ENCODE measurements at places on chromosomes 3 and 15.

DNA sequence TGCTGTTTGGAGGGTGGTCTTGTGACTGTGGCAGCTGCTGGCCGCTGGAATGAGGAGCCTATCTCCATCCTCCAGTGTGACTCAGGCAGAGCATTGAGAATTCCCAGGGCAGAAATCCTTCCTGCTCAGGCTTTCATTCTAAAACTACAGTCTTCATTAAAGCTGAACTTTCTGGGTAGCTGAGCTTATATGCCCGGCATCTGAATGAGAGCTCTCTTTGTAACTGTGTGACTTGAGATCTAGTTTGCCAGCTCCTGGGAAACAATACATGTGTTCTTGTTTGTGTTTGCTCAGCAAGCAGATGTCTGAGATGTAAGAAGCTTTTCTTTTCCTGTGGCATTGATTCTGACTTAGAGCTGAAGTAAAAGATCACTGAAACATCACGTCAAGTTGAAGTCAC, 22.4 kb downstream of the RLBP1 start:
- no peak for DNase-seq

DNA sequence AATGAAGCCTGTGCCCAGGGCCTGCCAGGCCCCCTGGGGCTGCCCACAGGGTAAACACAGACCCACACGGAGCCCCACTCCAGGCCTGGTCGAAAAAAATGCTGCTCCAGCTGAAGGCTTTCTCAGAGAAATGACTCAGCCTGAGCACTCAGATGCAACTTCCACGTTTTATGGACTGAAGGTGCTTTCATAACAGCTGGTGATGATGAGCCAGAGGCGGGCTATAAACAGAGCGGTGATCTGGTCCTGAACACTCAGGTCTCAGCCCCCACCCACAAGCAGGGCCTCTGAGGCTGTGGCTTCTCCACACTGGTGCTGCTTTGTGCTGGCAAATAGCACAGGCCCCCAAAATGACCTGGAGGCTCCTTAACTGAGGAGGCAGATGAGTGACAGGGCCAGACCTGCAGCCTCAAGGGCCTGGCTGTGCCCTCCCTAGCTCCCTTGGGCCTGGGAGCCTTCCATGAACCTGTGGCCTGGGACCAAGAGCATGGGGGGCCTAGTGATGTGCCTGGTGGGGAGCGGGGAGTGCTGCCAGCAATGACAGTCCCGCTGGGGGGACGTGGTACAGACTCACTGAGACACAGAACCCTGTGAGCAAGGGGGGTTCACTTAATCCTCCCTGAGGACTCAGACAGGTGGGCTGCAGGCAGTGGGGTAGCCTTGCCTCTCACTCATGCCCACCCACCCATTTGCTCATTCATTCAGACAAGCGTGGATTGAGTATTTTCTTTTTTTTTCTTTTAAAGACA, 23.0 kb upstream of the FURIN start:
- DNase-seq = no peak

- DNase-seq = no peak
Measured at GRCh38 chr15:60966316-60966715, 262.8 kb downstream of the RORA start.

- DNase-seq = peak; percentile 30
Measured at GRCh38 chr3:12719984-12720898, 38.8 kb downstream of the TMEM40 start.

- no peak for DNase-seq
Measured at GRCh38 chr3:29065211-29065785, 215.6 kb upstream of the RBMS3 start.

- DNase-seq = no peak
Measured at GRCh38 chr3:25834346-25834745, 44.5 kb downstream of the OXSM start.

DNA sequence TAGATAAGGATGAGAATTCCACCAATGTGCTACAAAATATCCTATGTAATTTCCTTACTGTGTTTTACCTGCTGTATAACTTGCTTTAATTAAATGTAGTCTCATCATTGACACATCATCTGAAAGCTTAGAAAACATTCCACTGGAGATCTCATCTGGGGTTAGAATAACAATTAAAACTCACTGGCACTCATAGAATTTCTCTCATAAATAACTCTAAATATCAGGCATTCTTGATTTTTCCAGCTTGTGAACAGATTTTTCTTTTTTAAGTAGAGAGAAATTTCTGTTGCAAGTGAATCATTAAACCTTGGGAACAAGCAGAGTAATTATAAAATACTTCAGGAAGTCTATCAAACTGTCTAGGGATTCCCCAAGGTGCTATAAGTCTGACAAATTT, 843.8 kb downstream of the NAALADL2 start:
- no peak for DNase-seq

DNA sequence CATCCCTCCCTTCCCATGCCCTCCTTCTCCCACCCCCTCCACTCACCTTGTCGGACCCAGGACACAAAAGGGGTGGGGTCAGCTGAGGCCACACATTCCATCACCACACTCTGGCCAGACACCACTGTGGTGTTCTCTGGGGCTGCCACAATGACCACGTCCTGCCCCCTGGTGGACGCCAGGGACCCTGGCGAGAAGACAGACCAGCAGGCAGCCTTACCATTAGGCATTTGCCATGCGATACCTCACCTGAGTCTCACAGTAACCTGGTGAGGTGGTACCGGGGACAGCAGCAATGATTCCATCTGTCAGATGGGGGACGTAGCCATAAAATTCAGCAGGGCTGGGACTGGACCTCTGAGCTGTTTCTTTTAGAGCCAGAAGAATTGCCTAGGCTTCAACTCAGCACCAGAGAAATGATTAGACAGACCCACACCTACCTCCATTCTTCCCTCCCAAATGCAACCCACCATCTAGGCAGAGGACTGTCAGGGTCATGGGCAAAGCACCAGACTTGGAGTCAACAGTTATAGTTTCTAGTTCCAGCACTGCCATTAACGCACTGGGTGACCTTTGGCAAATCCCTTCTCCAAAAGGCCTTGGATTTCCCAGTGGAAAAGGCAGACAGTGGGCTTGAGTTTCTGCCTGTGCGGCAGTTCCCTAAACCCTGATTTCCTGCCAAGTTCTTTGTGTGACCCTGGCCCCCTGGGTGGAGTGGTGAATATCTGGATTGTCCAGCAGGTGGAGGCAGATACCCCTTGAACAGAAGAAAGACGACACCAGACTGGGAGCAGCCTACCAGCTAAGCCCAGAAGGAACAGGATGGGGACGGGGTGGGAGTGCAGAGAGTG, 21.8 kb downstream of the IGDCC4 start:
- peak; percentile 25 for DNase-seq

GRCh38 chr15:101246391-101246790, 5.5 kb downstream of the CHSY1 start:
- no peak for DNase-seq

DNA sequence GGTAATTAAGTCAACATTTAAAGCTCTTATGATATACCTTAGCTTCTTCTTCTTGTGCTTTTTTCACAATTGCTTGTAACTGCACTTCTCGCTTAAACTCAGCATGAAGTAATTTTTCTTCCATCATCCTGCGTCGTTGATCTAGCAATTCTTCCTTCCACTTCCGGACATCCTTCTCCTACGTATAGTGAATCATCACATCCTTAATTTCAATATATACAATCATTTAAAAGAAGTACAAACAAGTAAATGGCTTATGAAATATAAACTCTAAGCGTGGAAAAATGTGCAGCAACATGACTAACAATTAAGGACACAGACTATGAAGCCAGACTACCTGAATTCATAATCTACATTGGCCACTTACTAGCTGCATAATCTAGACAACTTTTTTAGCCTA, 151.4 kb downstream of the SCAPER start:
- no peak for DNase-seq

GRCh38 chr15:56428821-56429458, 36.0 kb downstream of the MNS1 start:
- no peak for DNase-seq

DNA sequence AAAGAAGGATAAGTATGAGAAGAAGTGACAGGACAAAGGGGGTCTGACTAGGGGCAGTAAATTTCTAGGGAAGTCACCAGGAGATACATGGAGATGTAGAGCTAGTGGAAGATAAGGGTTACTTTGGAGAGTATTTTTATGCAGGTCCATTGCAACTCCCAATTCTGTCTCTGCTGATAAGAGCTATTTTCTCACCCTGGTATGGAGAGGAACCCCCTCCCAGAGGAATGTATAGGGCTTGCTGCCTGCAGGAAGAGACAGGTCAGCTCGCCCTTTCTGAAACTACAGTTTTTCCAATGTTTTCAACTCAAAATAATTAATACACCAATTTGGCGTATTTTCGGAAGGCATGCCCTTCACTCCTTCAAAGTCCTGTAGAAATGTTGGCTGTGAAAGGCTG, 11.4 kb upstream of the CORO2B start:
- DNase-seq = no peak

DNA sequence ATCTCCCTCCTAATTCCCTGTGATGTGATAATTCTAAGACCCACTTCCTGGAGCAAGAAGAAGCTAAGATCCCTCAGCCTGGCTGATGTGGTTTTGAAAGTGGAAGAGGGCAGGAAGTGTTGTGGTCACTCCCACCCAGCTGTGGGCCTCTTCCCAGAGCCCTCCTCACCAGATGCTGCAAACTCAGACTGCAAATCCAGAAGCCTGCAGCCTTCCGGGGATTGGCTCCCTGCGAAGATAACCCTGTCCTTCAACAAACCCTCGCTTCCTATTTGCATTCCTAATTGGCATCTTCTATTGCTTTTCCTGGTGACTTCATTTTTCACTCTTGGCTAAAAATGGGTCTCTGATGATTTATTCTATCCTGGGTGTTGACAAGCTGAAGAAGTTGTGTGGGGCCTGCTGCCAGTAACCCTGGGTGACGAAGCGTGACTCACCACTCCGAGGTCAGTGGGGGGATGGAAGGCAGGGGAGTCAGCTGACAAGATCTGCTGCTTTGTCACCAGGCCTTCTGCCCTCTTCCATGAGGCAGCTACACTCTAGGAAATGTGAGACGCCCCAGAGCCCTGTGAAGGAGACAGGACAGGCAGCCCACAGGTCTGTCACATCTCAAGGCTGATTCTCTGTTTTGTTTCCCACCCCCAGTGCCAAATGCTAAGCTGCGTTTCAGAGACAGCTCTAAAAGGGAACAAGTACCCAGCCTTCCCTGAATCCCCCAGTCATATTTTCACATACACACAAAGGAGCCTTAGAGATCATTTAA, 99.7 kb upstream of the LIPC start:
- peak; percentile 62 for DNase-seq

DNA sequence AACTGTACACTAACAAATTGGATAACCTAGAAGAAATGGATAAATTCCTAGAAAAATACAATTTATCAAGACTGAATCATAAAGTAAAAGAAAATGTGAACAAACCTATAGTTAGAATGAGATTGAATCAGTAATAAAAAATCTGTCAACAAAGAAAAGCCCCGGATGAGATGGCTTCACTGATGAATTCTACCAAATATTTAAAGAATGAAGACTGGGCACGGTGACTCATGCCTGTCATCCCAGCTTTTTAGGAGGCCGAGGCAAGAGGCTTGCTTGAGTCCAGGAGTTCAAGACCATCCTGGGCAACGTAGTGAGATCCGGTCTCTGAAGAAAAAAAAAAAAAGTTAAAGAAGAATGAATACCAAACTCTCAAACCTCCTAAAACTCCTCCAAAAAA, 17.7 kb upstream of the AP4E1 start:
- no peak for DNase-seq

DNA sequence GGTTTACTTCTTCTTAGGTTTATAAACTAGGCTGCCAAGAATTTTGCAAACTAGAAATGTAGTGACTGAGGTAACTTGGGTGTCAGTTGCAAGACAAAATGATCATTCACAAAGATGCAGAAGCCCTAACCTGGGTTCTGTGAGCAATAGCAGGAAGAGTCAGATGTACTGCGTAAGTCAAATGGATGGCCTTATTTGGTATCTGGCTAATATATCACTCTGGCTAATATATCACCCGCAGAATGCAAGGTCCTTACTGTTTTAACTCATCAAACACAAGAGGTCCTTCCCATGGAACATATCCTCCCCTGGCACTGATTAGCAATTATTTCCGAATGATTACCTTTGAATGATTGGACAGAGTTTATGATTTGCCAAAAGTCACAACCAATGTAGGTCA, 37.4 kb downstream of the RBMS3 start:
- DNase-seq = no peak

DNA sequence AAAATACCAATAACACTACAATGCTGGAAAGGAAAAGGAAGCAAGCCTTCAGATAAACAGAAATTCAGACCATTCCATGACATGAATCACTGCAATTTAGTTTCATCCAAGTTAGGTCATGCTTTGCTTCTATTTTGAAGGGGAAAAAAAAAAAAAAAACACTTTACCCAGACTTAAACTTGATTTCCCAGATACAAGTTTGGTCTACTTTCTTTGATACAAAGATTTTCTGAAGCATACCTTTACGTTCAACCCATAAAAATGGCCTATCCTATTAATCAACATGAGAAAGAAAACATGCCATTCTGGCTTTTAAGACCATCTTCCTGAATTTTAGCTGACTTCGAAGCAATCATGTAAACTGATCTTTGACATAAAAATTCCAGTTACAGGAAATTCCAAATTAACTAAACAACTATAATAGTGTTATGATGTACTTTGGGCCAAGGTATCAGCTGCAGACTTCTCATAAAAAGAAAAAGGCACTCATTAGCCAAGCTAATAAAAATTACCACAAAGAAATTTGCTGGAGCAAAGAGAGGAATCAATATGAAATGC, 12.6 kb downstream of the OSBPL10 start:
- DNase-seq = no peak

All from activated CD8-positive, alpha-beta memory T cell treated with anti-CD3 and anti-CD28 coated beads for 1 hour (primary cell).